Mesangial cell (primary cell): ENCODE measurements at places on chromosomes 11 and 22. TPM values are rescaled to one million over a fixed set of nuclear protein-coding genes. Genes with fewer than 3 reads are reported as not detected.

Gene OR10A2
- total RNA-seq, result not detected in 2 replicates

Gene B4GALNT4
- 13.9 and 21.6 TPM in 2 replicates for total RNA-seq

Gene RASSF10
- total RNA-seq, result 2.3 and 19.0 TPM in 2 replicates

Gene DUSP8
- 5.7 and 8.4 TPM in 2 replicates for total RNA-seq

Gene OR8B12
- total RNA-seq, result not detected in 2 replicates

Gene SLC22A12
- total RNA-seq, result not detected in 2 replicates

Gene FAM227A
- total RNA-seq, result 0.65 and 3.9 TPM in 2 replicates
